Naive thymus-derived CD4-positive, alpha-beta T cell (primary cell): ENCODE measurements at places on chromosomes 3 and 15. TPM values are rescaled to one million over a fixed set of nuclear protein-coding genes. Genes with fewer than 3 reads are reported as not detected.

GRCh38 chr3:90145094-90145860, 1037.9 kb downstream of the EPHA3 start:
- H3K36me3 ChIP-seq = no peaks in the 10 kb centered on the region
- no peak for DNase-seq
- no peaks in the 10 kb centered on the region for H3K4me1 ChIP-seq
- no peak overlapping the region for H3K27ac ChIP-seq

MAPK6 gene
- 6.0 TPM for polyA plus RNA-seq

DNA sequence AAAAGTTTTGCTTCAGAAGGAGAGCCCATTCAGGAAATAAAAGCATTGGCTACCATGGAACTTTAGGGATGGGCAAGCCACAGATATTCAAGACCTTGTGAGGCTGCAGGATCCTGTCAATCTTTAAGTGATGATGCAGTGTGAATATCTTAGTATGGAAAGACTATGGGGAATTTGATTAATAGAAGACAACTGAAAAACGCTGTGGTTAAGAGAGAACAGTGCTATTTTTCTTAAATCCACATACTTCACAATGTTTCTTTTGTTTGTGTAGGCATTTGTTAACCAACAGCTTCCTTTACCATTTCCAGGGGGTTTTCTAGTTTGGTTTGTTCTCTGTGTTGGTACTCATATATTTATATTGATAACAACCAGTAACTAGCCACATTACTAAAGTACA, 90.3 kb downstream of the TMEM212 start:
- no peak overlapping the region for H3K4me3 ChIP-seq
- no peaks in the 10 kb centered on the region for H3K27me3 ChIP-seq
- DNase-seq = no peak
- no peaks in the 10 kb centered on the region for H3K4me1 ChIP-seq
- H3K36me3 ChIP-seq = no peaks in the 10 kb centered on the region
- no peak overlapping the region for H3K27ac ChIP-seq

ATXN7 gene
- polyA plus RNA-seq = 29.8 TPM

DNA sequence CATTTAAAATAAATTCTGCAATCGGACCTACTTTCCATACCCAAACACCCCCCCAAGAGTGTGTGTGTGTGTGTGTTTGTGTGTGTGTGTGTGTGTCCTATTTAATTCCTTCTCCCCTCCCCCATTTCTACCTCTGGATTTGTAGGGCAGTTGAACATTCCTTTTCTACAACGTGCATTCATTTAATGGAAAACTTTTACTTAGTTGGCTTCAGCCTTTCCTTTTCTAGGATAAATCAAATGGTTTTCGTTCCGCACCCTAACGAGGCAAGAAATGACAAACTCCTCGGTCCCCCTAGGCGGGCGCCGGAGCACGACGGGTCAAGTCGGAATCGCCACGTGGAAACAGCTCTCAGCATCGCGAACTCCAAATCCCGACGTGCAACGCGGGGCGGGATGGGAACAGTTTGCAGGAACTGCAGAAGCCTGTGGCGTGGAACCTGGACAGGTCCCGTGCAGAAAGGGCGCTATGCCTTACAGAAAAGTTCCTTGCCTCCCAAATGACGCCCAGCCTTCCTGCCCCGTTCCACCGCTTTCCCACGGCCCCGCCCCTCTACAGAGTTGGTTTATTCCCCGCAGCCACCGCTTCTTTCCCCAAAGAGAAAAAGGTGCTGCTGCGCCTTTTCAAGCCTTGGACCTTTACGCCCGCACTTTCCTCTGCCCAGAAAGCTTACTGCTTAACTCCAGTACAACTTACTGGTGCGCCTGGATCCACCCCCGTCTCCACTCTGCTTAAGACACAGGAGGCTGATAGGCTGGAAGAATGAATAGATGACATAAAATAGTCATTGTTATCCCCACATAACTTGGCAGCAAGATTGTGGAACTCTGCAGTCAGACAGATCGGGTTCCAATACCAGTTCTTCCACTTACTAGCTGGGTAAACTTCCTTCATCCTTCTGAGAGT, 1.1 kb upstream of the EIF2B5 start:
- peaks cover 10% of the 10 kb centered on the region for H3K4me1 ChIP-seq
- H3K27me3 ChIP-seq = no peaks in the 10 kb centered on the region
- peak overlapping the region; percentile 83 for H3K4me3 ChIP-seq
- H3K36me3 ChIP-seq = no peaks in the 10 kb centered on the region
- DNase-seq = peak; percentile 23

EFHB gene
- polyA plus RNA-seq = 1.8 TPM
